ENCODE measurements at places on chromosomes 3 and 15.

- no peak for DNase-seq
Measured at GRCh38 chr15:85704066-85704465, 90.7 kb downstream of the KLHL25 start.

DNA sequence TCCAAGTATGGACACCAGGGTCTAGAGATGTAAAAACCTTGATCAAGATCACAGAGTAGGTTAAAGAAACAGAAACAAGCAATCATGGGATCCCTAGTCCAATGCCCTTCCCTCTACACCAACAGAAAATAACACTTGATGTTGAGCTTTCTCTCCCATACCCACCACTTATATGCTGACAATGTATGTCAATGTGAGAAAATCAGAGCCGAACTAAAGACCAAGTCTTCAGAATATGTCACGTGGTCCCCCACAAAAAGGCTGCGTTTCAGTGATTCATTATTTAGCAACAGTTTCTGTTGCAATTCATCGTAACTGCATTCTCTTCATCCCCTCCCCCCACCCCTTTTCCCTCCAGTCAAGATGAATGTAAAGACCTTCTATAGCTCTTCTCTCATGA lies 278.9 kb upstream of the STT3B start:
- DNase-seq, result no peak

- DNase-seq, result no peak
Measured at GRCh38 chr3:76566211-76566534, 473.7 kb upstream of the ROBO2 start.

- DNase-seq, result no peak
Measured at GRCh38 chr3:38647217-38647970, 2.1 kb downstream of the SCN5A start.

DNA sequence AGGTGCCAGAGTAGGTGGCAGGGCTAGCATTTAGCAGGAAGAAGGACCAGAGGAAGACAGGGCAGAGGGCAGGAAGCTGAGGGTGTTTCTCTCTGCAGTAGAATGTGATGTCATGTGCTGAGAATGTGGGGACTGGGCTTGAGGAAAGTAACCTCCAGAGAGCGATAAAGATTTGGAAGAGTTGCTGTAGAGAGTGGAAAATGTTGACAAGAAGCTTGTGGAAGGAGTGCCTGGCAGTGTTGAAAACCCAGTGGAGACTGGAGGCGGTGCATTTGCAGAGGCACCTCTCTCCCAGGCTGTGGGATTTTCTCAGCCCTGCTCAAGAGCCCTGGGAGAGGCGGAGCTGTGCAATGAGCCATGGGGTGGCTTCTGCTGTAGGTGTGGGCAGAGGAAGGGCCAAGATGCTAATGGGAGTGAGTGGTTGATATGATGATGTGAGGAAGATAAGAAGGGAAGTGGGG lies 54.8 kb downstream of the MESD start:
- peak; percentile 65 for DNase-seq

- no peak for DNase-seq
Measured at GRCh38 chr3:43257850-43258249, 28.5 kb upstream of the SNRK start.

DNA sequence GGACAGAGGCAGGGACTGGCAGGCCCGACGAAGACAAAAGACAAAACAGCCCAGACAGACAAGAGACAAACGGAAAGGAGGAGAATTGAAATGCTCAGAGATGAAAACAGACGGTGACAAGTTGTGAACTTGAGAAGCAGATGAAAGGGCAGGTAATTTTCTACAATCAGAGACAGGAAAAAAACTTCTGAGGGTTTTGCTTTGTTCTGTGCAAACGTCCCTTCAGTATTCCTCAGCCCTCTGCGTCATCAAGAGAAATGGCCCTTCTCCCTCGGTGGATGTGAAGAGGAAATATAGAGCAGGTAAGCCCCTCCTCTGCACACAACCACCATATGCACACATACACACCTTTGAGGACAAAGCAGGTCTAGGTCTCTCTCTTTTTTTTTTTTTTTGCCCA lies 206.6 kb downstream of the UACA start:
- no peak for DNase-seq

GRCh38 chr15:94460624-94461023 lies 229.3 kb downstream of the MCTP2 start:
- no peak for DNase-seq

DNA sequence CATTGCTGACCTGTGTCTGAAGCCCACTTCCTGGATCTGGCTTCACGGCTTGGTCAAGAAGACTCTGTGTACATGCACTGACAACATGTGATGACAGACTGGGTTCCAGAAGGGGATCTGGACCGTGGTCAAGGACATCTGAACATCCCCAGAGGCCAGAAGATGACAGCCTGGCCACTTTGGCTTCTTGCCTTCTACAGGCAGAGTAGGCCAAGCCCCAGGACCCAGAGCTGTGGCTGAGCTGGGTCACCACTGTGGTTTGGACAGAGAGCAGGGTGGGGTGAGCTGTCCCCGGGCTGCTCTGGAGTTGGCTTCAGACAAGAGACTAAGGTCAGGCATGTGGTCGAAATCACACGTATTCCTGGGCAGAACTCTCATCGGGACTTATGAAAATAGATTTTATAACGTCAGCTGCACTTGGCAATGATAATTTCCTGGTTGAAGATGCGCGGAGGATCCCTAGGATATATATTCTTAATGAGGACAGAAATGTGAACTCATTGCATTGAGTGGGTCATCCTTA lies 114.1 kb upstream of the FRMD4B start:
- DNase-seq, result no peak

DNA sequence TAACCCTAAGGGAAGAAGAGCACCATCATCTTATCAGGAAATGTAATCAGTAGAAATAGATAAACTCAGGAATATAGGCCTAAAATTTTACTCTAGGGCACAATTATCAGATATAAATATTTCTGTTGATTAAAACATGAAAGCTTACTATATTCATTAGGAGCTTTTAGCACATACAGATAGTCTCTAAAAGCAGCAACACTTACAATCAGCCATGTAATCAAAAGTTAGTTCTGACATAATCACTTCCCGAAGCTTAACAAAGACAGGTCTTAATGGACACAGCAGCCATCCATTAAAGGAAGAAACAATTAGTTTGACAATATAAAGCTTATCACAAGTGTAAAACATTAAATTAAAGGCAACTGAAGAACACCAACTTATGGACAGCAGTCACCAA lies 30.6 kb downstream of the DCLK3 start:
- DNase-seq, result no peak

- DNase-seq, result no peak
Measured at GRCh38 chr3:126931806-126932187, 51.1 kb upstream of the PLXNA1 start.

DNA sequence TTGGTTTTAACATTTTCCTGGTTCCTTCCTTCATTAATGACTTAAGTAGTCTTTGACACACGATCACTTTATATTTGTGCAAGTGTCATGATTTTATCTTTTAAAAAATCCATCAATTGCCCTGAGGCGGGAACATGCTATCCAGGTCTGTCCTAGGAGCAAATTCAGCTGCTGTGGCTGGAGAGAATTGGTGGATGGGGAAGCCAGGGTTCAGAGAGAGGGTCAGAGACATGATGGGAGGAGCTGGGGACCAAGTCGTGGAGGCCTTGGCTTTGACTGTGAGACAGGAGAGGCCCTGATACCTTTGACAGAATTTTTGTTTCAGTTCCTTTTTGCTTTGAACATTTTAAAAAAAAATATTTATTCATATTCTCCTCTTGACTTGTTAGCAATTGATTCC lies 89.0 kb downstream of the CHRNA7 start:
- no peak for DNase-seq

- no peak for DNase-seq
Measured at GRCh38 chr3:52819936-52820335, 10.5 kb downstream of the ITIH4 start.

GRCh38 chr3:48950051-48950450 lies 31.4 kb downstream of the ARIH2 start:
- no peak for DNase-seq

GRCh38 chr3:136381051-136381450 lies 130.9 kb downstream of the PCCB start:
- DNase-seq, result no peak

DNA sequence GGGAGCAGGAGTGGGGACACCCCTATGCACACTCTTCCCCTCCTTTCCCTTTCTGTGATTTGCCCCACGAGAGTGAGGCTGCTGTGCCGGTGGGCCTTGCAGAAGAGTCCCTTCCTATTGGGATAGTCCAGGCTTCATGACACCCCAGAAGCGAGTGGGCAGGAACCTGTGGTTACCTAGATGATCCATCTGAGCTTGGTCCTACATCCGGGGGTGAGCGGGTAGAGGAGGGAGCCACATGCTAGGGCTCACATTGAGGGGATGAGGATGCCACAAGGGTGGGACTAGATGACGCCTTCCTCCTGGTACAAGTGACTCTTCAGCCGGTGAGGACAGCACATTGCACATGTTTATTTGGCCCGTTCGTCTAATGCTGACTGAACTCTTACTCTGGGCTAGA lies 43.1 kb upstream of the ADPGK start:
- no peak for DNase-seq

GRCh38 chr15:42576776-42577175 lies 1.4 kb downstream of the STARD9 start:
- DNase-seq, result no peak

- peak; percentile 93 for DNase-seq
Measured at GRCh38 chr15:48149858-48150257, 28.2 kb downstream of the MYEF2 start.

- DNase-seq, result peak; percentile 20
Measured at GRCh38 chr3:117350371-117350770, 640.8 kb downstream of the TUSC7 start.

- no peak for DNase-seq
Measured at GRCh38 chr3:130973406-130973805, 53.2 kb downstream of the ASTE1 start.

- no peak for DNase-seq
Measured at GRCh38 chr3:158486200-158486599, 84.8 kb upstream of the MLF1 start.

DNA sequence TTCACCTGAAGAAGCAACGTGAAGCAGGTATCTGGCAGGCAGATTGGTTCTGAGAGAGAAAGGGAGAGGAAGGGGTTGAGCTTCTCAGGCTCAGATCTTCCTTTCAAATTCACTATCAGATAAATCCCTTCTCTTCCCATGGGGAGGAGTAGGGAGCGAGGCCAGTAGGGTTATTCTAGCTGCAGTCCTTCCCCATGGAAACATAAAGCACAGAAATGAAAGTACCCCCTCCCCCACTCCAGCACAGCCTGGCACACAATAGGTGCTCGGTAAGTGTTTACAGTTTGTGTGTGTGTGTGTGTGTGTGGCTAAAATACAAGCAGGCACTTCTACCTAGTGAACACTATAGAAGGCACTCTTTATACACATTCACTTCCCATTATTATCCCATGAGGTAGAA lies 20.8 kb upstream of the VPS8 start:
- no peak for DNase-seq

- peak; percentile 62 for DNase-seq
Measured at GRCh38 chr3:8301977-8302735, 199.5 kb upstream of the LMCD1 start.

DNA sequence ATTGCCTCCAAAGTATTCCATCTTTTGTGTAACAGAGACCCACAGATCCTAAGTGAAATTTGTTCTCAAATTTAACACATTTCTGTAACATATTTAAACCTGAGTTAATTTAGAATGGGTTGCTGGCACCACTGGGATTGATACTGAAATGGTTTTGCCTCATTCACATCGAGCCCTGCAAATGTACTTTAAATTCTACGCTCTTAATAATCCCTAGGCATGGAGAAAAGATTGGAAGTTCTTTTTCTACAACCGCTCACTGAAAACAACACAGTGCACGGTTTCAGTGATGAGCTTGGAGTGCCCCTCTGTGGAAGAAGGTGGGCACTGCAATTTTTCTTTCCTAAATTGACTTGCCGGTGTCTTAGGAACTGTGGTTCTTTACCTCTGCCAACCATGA lies 109.9 kb upstream of the ATP11B start:
- peak; percentile 78 for DNase-seq

- DNase-seq, result no peak
Measured at GRCh38 chr3:186057594-186057993, 51.3 kb downstream of the ETV5 start.

DNA sequence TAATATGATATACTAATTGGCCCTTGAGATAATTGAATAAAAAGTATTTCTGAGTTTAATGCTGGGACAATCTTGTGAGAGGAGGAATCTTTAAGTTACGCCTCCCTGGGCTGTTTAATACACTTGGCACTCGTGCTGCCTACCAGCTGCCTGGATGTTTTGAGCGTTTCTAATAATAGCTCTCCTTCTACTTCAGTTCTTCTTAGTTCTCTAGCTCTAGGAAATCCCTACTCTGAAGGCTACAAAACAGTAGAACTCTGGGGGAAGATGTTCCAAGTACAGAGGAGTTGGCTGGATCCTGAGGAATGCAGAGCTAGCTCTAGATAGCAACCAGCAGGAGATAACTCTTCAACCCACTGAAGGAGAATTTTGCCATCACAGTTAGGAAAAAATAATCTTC lies 3.5 kb downstream of the NAALADL2 start:
- no peak for DNase-seq

GRCh38 chr3:144229953-144230352 lies 258.3 kb downstream of the DIPK2A start:
- no peak for DNase-seq

DNA sequence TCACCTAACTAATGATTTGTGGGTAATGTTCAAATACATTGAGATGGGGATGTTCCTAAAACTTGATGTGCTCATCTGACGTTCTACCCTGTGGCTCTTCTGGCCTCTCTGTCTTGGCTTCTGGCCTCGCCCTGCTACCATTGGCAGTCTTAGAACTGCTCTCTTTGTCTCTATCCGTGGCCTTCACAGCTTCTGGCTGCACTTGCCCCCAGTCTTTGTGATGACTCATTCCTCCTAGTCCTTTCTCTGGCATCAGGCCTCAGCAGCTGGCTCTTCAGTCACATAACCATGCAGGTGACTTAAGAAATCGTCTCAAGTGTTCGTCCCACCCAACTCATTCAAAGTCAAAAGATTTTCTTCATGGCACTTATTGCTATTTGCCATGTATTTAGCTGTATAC lies 188.1 kb downstream of the BBX start:
- no peak for DNase-seq

GRCh38 chr3:69378112-69378802 lies 7.6 kb downstream of the FRMD4B start:
- DNase-seq, result no peak

DNA sequence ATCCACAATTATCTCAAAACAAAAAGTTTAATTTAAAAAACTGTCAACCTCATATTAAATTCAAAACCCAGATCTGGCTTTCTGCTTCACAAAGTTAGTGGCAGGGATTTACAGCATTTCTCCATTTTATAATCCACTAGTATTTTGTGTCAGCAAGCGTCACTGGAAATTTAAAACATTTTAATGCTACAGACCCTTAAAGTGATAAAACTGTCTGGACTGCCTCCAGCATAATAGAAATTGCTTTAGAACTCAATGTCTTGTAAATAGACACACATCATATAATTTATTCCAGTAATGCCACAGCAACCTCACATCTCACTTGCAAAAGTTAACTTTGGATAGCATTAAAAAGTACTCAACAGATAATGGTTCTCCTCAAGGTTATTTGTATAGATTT lies 116.1 kb downstream of the ULK4 start:
- DNase-seq, result no peak

GRCh38 chr3:61518590-61518989 lies 42.8 kb upstream of the PTPRG start:
- no peak for DNase-seq

- peak; percentile 55 for DNase-seq
Measured at GRCh38 chr3:81728766-81729544, 32.5 kb downstream of the GBE1 start.

GRCh38 chr15:85302271-85302670 lies 78.1 kb upstream of the AKAP13 start:
- no peak for DNase-seq
